ENCODE measurements at places on chromosomes 4 and X. TPM values are rescaled to one million over a fixed set of nuclear protein-coding genes. Genes with fewer than 3 reads are reported as not detected.

Gene KDR
- total RNA-seq: 15.1 TPM

Gene FOXR2
- total RNA-seq: not detected

Gene SPIN2A
- 0.67 TPM for total RNA-seq

Gene FANCB
- total RNA-seq: 1.6 TPM

- DNase-seq: no peak
Measured at GRCh38 chr4:82839624-82840023, 41.0 kb upstream of the SCD5 start.

DNA sequence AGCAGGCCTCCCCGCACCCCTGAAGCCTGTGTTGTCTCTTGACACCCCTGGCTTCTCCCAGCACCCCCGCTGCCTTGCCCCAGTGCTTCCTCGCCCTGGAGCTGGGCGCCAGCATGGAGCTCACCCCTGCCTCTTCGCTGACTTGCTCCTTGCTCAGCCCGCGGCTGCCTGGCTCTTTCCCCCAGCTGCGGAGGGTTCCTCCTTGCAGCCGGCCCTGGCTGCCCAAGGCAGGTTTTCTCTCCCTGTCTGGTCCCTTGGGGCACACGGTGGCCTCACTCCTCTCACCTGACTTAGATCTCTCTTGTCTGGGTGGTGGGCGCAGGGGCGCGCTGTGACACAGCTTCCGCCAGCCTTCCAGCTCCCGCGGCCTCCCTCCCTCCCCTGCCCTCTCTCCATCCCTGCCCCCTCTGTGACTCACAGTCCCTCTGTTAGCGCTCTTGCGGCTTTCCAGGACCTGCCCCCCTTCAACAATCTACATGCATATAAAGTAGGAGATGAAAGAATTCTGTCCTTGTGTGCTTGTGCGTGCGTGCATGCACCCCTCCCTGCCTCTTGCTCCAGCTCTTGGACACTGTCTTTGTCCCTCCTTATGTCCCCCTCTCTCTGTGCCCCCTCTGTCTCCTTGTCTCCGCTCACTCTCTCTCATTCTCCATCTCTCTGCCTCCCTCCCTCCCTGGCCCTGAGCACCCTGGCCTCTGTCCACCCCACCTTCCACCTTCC is 2.2 kb downstream of the PLXNB3 start:
- DNase-seq: peak; percentile 84

DNA sequence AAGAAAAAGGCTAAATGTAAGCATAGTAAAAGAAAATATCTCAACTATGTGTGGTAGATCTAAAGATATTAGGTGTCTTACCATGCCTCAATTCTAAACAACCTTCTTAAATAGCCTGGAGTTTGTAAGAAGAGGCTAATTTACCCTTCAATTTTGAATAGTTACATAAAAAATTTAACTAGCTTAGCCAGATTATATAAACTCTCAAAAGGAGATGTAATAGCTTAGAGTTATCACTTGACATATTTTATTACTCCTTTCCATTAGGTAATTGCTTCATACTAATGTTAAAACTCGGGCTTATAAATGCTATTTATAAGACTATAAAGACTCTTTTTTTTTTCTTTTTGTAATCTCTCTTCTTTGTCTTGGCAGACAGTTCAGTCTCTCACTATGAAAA is 297.5 kb upstream of the PABPC4L start:
- no peak for DNase-seq

- DNase-seq: no peak
Measured at GRCh38 chrX:84161641-84162040, 26.4 kb downstream of the RPS6KA6 start.
